ENCODE measurements at places on chromosomes 2 and 18.

DNA sequence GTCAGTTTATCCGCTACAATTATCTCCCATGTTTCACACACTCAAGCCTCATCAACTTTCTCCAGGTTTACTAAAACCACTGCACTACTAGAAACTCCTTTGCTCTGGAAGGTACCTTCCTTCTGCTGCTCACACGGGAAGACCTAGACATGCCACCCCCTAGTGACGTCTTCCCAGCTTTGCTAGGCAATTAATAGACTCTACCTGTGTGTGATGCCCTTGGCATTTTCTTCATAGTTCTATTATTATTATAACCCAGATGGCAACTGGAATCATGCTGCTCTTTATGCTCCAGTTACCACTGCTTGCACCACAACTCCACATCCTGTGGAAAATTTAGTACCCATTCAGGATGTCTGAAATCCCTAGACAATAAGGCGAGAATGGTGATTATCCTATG is 42.4 kb downstream of the CACNB4 start:
- DNase-seq = no peak
- no peaks in the 10 kb centered on the region for H3K36me3 ChIP-seq
- no peaks in the 10 kb centered on the region for H3K4me1 ChIP-seq
- no peak overlapping the region for H3K4me3 ChIP-seq
- H3K27me3 ChIP-seq = no peaks in the 10 kb centered on the region

- no peak overlapping the region for H3K27ac ChIP-seq
- no peaks in the 10 kb centered on the region for H3K27me3 ChIP-seq
- no peaks in the 10 kb centered on the region for H3K4me1 ChIP-seq
- no peaks in the 10 kb centered on the region for H3K36me3 ChIP-seq
- H3K4me3 ChIP-seq = no peak overlapping the region
- DNase-seq = no peak
These were observed 15.6 kb downstream of the HPCAL1 start for GRCh38 chr2:10318345-10318744.

GRCh38 chr2:205060269-205060668 is 515.0 kb downstream of the PARD3B start:
- H3K4me3 ChIP-seq = no peak overlapping the region
- no peaks in the 10 kb centered on the region for H3K27me3 ChIP-seq
- H3K4me1 ChIP-seq = no peaks in the 10 kb centered on the region
- H3K27ac ChIP-seq = no peak overlapping the region
- H3K36me3 ChIP-seq = no peaks in the 10 kb centered on the region
- no peak for DNase-seq

GRCh38 chr2:98087447-98088020 is 567 bp downstream of the VWA3B start:
- peaks cover 18% of the 10 kb centered on the region for H3K27me3 ChIP-seq
- peaks cover 14% of the 10 kb centered on the region for H3K4me1 ChIP-seq
- peak overlapping the region; percentile 36 for H3K4me3 ChIP-seq

DNA sequence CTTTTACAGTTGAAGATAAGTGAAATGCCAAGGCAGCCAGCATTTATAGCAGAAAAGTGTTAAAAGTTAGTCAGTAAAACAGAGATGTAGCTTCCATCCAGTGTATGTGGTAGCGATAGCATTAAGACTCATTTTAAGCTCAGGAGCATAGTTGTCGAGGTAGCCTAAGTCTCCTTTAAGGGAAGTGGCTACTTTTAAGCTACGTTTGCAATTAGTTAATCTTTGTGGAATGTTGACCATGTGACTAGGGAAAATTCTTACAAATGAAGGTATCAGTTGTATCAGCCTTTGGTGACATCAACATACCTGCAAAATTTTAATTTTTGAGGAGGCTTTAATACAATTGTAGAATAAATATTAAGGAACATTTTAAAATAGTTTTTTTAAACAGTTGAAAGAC is 61.9 kb downstream of the LHCGR start:
- H3K4me3 ChIP-seq = no peak overlapping the region
- no peak for DNase-seq
- H3K4me1 ChIP-seq = no peaks in the 10 kb centered on the region
- no peaks in the 10 kb centered on the region for H3K27me3 ChIP-seq
- no peak overlapping the region for H3K27ac ChIP-seq
